ENCODE measurements at places on chromosomes 6 and 20. TPM values are rescaled to one million over a fixed set of nuclear protein-coding genes. Genes with fewer than 3 reads are reported as not detected.

- no peak for DNase-seq
Observed at GRCh38 chr20:45036044-45036755, 64.7 kb downstream of the KCNS1 start.

DNA sequence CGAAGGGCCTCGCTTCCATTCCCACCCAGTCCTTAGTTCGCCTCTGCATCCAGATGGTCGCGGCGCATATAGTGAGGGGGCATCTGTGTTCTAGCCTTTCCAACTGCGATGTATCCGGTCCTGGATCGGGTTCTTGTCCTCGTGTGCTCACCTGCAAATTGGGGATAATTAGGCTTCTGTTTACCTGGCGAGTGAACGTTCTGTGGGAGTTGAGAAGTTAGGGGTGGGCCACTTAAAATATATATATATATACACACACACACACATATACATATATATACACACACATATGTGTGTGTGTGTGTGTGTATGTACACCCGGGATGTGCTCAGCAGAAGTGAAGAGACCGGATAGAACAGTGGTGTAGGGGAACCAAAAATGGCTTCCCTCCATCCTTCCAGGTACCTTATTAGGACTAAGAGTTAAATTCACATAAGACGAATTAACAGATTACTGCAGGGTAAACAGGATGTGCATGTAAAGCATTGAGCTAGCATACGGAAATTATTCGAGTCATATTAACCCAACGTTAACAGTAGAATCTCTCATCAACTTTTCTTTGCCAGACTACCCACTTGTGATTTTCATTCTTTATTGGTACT, 537 bp downstream of the CSTF1 start:
- DNase-seq: no peak

- DNase-seq: no peak
Observed at GRCh38 chr6:137853569-137854213, 13.4 kb upstream of the TNFAIP3 start.

GRCh38 chr6:8325743-8326142, 109.6 kb downstream of the SLC35B3 start:
- DNase-seq: no peak

- no peak for DNase-seq
Observed at GRCh38 chr6:43020847-43021246, 576 bp upstream of the RRP36 start.

- DNase-seq: no peak
Observed at GRCh38 chr6:16031278-16031981, 97.5 kb upstream of the MYLIP start.

DNA sequence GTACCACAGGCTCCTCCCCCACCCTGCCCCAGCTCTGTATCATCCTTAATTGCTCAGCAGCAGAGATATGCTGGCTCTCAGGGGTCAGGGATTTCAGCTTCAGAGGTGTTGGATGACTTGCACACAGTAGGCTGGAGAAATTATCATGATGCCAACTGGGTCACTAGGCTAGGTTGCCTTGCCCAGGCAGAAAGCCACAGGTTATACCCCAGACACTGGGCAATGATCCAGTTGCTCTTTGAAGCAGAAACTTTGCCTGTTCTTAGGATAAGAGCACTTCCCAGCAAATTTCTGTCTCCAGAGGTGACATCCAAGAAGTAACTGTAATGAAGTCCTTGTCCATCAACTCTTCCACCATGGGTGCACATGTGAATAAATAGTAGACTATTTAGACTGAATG, 38.3 kb upstream of the SCML4 start:
- DNase-seq: no peak

DNA sequence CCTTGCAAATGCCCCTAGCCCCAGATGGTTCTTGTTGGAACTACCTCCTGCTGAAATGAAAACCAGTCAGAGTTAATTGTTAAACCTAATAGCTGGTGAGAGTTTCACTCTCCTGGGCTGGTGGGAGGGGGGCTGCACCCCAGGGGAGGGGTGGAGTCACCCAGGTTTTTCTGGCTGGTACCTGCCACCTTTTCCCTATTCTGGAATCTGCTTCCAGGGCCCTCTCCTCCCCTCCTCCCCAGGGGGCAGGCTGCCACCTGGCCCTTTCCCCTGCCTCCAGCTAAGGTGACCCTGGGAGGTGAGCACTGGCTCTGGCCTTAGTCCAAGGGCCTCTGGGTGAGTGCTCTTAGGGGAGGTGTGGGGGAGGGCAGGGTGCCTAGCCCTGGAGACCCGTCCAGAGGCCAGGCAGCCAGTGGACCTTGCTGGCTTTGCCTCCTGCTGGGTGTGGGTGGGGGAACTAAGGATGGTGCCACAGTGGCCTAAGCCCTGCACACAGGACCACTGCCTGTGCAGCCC, 48.8 kb upstream of the EPB41L1 start:
- DNase-seq: peak; percentile 57

GRCh38 chr20:62989201-62989601, 17.6 kb downstream of the BHLHE23 start:
- no peak for DNase-seq

GRCh38 chr6:137827977-137828810, 38.9 kb upstream of the TNFAIP3 start:
- no peak for DNase-seq

GRCh38 chr20:36098364-36098763, 56.2 kb upstream of the EPB41L1 start:
- DNase-seq: no peak

GRCh38 chr6:138656364-138657064, 117.1 kb upstream of the CCDC28A start:
- no peak for DNase-seq

DNA sequence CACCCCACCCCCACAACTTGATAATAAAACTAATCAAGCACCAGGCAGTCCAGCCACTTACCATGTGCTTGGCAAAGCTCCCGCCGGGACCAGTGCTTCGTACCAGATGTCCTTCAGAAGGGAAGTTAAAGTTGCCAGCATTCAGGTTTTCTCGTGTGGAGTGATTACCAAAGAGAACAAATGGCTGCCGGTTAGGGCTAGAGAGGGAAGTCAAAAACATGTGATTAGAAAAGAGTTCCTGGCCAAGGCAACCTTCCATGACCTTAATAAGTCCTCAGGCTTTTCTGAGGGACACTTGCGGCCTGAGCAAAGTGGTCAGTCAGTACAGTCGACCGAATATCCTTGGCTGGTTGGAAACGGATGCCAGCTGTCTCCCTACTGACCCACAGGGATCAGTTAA, 67.0 kb downstream of the DNAAF9 start:
- DNase-seq: no peak

DNA sequence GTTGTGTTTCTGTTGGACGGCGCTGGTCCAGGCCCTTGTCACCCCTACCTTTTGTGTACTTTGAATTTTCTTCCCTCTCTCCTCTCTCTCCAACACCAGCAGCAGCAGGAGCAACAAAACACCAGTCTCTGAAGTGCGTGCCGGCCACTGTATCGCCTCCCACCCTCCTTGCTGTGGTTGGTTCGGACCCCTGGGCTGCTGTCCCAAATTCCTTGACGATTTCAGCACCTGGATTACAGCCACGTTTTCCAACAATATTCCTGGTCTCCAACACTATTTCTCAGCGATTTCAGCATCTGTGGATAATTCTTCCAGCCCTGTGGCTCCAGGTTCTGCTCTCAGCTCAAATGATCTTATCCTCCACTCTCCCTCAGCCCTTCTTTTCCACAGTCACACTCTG, 11.8 kb downstream of the MAS1 start:
- DNase-seq: no peak

- no peak for DNase-seq
Observed at GRCh38 chr6:273551-274058, 18.7 kb upstream of the DUSP22 start.

GRCh38 chr20:48909910-48910309, 11.6 kb upstream of the ARFGEF2 start:
- DNase-seq: no peak

GRCh38 chr20:35311409-35311808, 19.2 kb upstream of the FAM83C start:
- no peak for DNase-seq

DNA sequence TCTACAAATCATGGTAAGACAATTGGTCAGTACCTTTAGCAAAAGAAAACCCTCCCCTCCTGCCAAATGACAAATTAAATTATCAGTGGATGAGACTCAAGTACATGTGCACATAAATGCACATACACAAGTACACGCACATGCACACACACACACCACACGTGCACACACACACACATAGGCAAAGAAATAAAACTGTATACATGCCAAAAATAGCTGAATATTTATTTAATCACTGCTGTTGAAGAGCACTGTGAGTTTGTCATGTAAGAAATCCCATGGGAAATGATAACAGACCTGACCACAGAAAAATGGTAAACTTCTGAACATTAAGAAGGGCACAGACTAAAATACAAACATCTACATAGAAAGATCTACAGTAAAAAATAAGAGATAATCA, 46.6 kb upstream of the TNFAIP3 start:
- no peak for DNase-seq

GRCh38 chr6:24981386-24981760, 45.6 kb upstream of the RIPOR2 start:
- DNase-seq: no peak

GRCh38 chr6:92820601-92821000, 598.8 kb downstream of the EPHA7 start:
- no peak for DNase-seq

DNA sequence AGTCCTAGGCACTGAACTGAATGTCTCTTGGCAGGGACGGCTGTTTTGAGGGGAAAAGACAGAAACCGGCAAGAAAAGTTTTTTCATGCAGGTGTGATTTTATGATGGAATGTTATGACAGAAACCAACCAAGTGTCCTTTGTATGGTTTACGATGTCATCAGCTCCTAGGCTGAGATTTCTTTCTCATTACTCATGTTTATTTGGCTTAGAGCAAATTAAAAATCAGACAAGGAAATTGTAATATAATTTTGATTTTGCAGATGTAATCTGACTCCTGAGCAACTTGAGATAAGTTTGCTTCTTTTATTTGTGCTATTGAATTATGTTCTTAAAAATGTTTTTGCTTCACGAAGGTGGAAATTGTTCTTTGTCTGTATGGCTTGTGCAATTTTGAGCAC, 58.8 kb upstream of the MAP3K7 start:
- DNase-seq: no peak

GRCh38 chr6:34583461-34583860, 27.3 kb upstream of the SPDEF start:
- no peak for DNase-seq

- DNase-seq: peak; percentile 76
Observed at GRCh38 chr20:33732166-33732970, 572 bp downstream of the ZNF341 start.

DNA sequence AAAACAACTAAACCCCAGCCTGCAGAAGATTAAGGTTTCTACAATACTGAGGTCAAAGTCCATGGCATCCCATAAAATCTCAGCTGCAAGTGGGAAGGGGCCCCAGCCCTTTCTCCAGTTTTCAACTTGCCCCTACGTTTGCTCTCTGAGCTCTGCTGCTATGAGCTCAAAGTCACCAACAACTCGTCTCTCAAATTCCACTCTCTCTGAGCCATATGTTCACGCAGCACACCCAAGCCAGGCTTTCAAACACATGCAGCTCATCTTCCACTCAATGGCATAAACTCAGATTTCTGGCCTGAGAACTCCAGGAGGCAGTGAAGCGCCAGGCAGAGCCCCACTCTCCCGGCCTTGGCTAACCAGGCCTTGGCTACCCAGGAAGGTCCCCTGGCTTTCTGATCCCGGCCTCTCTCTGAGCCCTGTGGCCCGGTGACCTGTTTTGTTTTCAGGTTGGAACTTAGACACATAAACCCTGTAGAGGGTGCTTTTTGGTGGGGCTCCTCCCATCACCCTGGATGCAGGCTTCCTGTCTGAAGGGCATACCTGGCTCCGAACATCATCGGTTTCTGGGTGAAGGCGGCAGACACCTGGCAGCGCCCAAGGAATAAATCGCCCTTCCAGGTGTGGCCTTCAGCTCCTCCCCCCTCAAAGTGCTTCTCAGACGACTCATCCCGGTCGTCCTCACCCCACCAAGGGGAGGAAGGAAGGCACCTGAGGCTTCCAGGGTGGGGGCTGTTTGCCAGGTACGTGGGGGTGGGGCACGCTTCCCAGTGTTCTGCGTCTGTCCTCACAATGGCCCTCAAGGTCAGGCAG, 12.4 kb downstream of the SLC22A23 start:
- DNase-seq: no peak

DNA sequence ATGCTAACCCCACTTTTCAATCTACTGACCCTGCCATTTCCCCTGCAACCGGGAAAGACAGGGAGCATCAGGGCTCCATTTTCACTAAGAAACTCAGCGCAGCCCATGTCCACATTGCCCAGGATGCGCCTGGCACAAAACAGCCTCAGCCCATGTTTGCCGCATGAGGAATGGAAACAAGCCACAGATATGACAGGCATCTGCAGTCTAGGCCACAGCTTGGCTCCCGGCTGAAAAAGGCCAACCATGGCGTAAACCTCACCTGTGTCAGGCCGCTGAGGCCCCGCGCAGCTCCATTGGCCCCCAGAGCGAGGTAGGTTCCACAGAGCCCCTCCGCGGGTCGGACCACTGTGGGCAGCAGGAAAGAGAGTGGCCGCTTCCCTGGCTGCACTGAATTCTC, 21.7 kb downstream of the GGT7 start:
- DNase-seq: no peak

GRCh38 chr20:3339076-3339475, 68.4 kb downstream of the DNAAF9 start:
- DNase-seq: no peak

DNA sequence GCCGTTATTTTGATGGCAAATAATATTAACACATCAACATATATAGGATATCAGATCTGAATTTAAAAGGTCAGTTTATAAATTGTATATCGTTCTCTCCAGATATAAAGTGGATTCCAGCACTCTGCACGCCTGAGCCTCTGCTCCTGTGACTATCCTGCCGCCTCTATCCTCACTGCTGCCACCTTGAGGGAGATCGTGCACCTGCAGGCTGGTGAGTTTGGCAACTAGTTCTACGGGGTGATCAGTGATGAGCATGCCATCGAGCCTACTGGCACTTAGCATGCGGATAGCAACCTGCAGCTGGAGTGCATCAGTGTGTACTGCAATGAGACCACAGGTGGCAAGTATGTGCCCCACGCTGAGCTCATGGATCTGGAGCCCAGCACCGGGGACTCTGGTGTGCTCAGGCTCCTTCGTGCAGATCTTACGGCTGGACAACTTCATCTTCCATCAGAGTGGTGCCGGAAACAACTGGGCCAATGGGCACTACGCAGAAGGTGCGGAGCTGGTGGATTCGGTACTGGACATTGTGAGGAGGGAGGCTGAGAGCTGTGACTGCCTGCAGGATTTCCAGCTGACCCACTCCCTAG, 84.9 kb downstream of the FBXO5 start:
- DNase-seq: no peak

GRCh38 chr6:35497571-35498421, 917 bp upstream of the TEAD3 start:
- DNase-seq: peak; percentile 66

Gene GJA10
- polyA plus RNA-seq: not detected

Gene TBX18
- polyA plus RNA-seq: 11.4 TPM

Gene CYP24A1
- 1.2 TPM for polyA plus RNA-seq

Gene RHAG
- polyA plus RNA-seq: 0.86 TPM

Gene VSTM2L
- 1.5 TPM for polyA plus RNA-seq

Gene SCGN
- polyA plus RNA-seq: 0.28 TPM

Gene SNRPB
- 118 TPM for polyA plus RNA-seq

Gene PRIM2
- 16.7 TPM for polyA plus RNA-seq

Gene DEFB132
- 0.07 TPM for polyA plus RNA-seq

Gene TRIM27
- polyA plus RNA-seq: 70.1 TPM

Gene SLA2
- polyA plus RNA-seq: 0.46 TPM

Gene VIP
- polyA plus RNA-seq: 0.76 TPM

Gene HLA-DRB1
- 31.7 TPM for polyA plus RNA-seq

Gene PLN
- polyA plus RNA-seq: 7.4 TPM

Gene RRP36
- polyA plus RNA-seq: 59.8 TPM

Gene XKR7
- 0.26 TPM for polyA plus RNA-seq

Gene ENPP5
- polyA plus RNA-seq: 18.5 TPM

Gene C4B
- polyA plus RNA-seq: 20.6 TPM

Gene HFE
- polyA plus RNA-seq: 7.4 TPM
